ENCODE measurements at places on chromosomes 1 and 21. TPM values are rescaled to one million over a fixed set of nuclear protein-coding genes. Genes with fewer than 3 reads are reported as not detected.

Gene MSH4
- 0.34 TPM for total RNA-seq

Gene PPP1R8
- total RNA-seq = 37.6 TPM

Gene GJB4
- not detected for total RNA-seq

Gene RAB29
- total RNA-seq = 11.0 TPM

Gene VPS13D
- 25.9 TPM for total RNA-seq
